ENCODE measurements at places on chromosomes 4 and X.
A peak's percentile ranks its signal among the peaks of the same experiment; 100 is the strongest.

DNA sequence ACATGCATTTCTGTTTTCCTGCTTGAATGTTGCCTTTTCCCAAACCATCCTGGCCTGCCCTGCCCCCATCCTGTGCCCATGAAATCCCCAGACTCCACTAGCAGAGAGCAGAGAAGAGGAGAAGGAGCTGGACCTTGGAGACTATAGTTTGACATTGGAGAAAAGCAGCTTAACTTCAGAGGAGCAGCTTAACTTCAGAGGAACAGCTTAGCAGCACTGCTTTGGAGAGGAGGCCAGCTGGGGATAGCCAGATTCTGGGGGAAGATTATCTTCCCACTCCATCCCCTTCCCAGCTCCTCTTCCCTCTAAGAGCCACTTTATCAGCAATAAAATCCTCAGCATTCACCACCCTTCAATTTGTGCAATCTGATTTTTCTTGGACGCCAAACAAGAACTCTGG is 443.0 kb downstream of the PCDH10 start:
- no peak for DNase-seq

GRCh38 chr4:8120501-8120900 is 38.1 kb downstream of the ABLIM2 start:
- no peak for DNase-seq

- DNase-seq = no peak
These were observed 60.1 kb upstream of the ATP8A1 start for GRCh38 chr4:42716996-42717395.

- peak; percentile 5 for DNase-seq
These were observed 54.8 kb downstream of the CCDC149 start for GRCh38 chr4:24858026-24858425.

DNA sequence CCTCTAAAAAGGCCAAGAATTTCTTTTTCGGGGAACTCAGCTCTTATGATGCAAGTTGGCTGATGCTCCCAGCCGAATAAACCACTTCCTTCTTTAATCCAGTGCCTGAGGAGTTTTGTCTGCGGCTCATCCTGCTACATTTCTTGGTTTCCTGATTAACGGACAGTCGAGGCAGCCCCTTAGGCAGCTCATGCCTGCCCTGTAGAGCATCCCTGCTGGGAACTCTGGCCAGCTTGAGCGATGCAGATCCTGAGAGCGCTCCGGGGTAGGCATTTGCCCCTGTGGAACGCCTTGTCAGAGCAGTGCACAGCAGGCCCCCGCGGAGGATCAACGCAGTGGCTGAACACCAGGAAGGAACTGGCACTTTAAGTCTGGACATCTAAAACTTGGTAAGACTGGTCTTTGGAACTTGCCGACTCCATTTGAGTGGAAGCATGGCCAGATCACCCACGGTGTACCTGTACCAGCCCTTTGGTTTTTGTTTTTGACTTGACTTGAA is 3.1 kb downstream of the CT45A10 start:
- DNase-seq = no peak

GRCh38 chr4:37561803-37562207 is 124.4 kb downstream of the RELL1 start:
- DNase-seq = peak; percentile 55

GRCh38 chrX:10158279-10159144 is 1.7 kb downstream of the CLCN4 start:
- peak; percentile 47 for DNase-seq

DNA sequence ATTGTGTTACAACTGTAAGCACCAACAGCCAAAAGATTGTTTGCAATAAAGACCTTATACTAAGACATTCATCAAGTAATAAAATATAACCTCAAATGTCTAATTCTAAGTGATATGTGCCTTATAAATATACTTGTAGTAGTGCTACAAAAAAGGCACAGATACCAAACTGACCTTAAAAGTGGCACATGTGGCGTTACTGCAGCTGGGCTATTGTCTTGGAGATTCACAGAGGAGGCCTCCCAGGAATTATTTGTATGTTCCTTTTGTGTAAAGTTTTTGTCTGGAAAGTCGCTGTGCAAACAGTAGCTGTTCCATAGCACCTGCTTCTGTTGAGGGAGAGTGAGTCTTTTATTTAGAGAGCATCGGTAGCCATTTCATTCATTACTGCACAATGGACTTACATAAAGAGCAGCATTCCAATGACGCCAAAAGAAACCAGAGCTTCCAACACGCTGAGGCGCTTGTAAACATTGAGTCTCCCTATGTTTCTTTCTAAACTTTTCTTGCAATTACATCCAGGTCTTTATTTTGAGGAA is 143.7 kb downstream of the RPA4 start:
- no peak for DNase-seq

DNA sequence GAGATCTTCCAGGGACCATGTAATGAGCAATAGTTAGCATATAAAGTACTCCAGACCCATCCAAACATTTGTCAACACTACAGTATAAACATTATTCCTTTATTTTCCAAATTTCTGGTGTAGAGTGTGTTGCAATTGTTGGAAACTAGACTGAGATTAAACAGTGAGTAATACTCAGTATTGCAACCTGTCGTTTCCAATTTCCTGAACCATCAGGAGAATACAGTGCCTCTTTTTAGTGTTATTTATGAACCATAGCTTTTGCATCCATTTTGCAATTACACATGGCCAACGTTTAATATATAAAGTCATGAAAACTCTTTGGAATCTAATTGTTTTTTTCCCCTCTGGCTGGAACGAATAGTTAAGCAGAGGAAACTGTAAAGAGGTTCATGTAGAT is 58.3 kb upstream of the DHRSX start:
- no peak for DNase-seq

- DNase-seq = peak; percentile 20
These were observed 905.0 kb downstream of the RAB28 start for GRCh38 chr4:12579172-12579571.

DNA sequence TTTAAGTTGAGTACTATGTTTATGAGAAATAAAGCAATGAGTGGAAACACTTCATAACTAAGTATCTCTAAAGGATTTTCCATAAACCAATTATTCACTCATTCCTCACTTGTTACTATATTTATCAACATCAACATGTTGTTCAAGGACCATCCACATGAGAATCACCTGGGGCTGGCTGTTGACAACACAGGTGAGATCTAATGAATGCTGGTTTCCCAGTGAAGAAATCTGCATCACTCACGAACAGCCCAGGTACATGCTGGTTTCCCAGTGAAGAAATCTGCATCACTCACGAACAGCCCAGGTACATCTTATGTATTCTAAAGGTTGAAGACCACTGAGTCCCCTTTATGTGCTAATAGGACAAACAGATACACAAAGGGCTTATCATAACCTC is 32.5 kb downstream of the TSPAN5 start:
- DNase-seq = no peak

GRCh38 chrX:44698357-44698756 is 145.5 kb upstream of the DUSP21 start:
- no peak for DNase-seq

DNA sequence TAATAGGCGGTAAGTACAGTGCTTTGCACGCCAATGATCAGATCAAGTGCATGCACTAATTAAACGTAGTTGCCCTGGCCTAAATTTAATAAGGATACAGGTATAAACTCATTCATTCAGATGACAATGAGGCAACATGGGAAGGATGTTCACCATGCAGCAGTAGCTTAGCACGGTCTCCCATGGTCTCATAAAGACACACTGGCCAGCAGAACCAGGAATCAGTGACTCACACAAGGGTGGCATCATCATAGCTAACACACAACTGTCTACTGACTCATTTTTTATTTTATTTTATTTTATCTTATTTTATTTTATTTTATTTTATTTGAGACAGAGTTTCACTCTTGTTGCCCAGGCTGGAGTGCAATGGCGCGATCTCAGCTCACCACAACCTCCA is 42.7 kb downstream of the TMEM156 start:
- DNase-seq = no peak

- peak; percentile 15 for DNase-seq
These were observed 964 bp downstream of the VEGFC start for GRCh38 chr4:176791591-176792325.

DNA sequence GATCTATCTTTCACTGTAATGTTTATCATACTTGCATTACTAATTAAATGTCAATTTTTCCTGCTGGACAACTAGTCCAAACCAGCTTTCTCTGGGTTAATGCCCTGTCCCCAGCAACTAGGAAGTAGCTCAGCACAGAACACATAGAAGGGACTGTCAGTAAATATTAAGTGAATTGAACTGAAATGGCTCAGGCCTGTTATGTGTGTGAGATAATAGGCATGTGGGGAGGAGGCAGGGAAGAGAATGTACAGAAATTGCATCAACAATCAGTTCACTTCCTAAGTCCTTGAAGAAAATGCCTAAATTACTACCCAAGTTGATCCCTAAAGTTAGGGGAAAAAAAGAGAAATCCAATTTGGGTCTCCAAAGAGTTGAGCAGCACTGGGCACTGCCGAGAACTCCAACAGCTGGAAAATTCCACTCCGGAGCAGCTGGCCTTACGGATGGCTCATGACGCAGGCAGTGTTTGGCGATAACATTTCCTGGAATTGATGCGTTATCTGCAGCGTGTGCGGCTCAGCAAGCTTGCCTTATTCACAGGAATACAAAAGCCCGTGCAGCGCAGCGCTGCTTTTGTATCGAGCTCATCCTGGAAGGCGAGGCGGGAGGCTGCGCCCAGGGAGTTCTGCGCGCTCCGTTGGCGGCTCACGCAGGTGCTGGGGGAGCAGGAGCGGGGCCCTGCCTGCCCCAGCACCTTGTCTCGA is 297.3 kb upstream of the LCORL start:
- DNase-seq = no peak

DNA sequence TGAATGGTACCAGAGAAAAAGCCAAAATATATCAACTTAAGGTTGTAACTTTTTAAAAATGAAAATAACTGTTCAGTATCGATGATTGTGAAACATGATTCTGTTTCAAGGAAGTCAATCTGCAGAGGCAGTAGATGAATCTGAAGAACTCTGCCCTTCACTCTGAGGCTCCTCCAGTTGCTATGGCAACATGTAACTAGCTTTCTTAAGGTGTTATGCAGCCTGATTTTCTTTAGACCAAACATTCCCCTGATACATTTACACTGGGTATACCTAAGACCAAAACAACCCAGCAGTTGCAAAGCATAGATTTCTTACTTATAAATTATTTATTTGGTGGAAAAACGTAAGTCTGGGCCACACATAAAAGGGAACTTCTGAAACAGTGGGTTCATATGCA is 133.6 kb upstream of the RASGEF1B start:
- DNase-seq = no peak

- DNase-seq = no peak
These were observed 2282.6 kb downstream of the ARAP2 start for GRCh38 chr4:33961761-33962160.

DNA sequence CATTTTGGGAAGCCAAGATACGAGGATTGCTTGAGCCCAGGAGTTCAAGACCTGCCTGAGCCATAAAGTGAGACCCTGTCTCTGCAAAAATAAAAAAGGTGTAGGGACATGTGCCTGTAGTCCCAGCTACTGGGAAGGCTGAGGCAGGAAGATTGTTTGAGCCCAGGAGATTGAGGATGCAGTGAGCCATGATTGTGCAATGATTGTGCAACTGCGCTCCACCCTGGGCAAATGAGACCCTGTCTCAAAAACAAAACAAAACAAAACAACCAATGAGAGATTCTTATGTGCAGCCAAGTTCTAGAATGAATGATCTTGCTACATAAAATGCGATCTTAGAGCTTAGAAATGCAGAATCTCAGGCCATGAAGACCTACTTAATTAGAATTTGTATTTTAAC is 22.5 kb downstream of the SLC9B2 start:
- DNase-seq = no peak

DNA sequence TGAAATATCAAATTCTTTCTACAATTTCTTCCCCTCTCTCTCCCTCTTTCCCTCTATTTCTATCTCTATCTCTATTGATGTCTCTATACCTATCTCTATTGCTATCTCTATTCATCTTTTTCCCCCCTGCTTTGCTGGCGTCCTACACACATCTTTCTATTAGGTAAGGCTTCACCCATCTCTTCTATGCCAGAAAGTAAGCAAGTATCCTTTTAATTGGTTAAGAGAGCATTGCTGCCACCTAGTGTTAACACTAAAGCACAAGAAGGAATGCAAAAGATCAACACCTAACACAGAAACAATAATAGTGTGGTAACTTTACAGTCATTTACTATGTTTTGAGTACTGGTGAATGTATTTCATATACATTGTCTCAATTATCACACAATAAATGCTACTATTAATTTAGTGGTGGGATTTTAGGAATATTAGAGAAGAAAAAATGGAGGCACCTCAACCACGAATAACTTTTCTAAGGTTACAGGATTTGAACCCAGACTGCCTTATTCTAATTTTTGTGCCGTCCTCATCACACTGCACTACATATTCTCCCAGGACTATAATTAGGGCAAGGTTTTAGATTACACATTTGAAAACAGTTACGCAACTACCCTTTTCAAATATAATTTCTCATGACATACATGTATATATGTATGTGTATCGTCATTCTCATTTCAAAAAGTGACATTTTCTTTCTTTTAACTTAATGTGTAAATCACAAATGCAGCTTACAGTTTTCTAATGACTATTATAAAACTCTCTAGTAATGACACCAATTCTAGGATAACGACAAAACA is 3.7 kb upstream of the C4orf36 start:
- peak; percentile 39 for DNase-seq

GRCh38 chrX:11666952-11667685 is 1.4 kb upstream of the ARHGAP6 start:
- no peak for DNase-seq

DNA sequence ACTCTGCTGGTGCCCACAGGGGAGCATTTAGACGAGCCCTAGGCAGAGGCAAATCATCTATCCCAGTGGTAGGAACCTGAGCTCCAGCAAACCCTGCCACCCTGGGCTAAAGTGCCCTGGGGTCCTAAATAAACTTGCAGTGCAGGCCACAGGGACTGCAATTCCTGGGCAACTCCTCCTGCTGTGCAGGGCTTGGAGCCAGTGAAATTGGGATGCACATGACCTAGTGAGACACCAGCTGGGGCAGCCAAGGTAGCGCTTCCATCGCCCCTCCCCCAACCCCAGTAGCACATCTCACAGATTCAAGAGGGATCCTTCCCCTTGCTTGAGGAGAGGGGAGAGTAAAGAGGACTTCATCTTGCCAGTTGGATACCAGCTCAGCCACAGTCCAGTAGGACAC is 44.1 kb downstream of the CHRNA9 start:
- DNase-seq = no peak

DNA sequence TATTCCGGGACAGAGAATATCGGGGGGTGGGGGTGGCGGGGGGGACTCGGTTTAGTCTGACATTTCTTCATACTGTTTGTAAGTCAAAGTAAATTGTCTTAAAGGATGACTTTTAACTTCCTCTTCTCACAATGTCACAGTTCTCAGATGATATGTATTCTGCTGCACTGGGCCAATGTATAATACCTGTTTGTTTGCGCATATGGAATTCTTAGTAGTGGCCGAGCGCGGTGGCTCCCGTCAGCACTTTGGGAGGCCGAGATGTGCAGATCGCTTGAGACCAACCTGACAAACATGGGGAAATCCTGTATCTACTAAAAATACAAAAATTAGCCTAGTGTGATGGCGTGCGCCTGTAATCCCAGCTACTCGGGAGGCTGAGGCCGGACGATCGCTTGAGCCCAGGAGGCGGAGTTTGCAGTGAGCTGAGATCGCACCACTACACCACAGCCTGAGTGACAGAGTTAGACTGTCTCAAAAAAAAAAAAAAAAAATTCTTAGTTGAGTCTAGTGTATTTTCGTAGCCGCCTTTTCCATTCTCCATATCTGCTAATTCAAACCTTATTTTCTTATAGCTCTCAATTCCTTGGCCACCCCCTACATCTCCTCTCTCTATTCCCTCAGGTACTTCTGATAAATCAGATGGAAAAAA is 851 bp downstream of the POLR2B start:
- DNase-seq = no peak

GRCh38 chrX:87338510-87338909 is 179.1 kb upstream of the KLHL4 start:
- peak; percentile 2 for DNase-seq

GRCh38 chr4:153950100-153950979 is 161.5 kb upstream of the SFRP2 start:
- DNase-seq = peak; percentile 60
